ENCODE measurements at places on chromosomes 1 and 21.

DNA sequence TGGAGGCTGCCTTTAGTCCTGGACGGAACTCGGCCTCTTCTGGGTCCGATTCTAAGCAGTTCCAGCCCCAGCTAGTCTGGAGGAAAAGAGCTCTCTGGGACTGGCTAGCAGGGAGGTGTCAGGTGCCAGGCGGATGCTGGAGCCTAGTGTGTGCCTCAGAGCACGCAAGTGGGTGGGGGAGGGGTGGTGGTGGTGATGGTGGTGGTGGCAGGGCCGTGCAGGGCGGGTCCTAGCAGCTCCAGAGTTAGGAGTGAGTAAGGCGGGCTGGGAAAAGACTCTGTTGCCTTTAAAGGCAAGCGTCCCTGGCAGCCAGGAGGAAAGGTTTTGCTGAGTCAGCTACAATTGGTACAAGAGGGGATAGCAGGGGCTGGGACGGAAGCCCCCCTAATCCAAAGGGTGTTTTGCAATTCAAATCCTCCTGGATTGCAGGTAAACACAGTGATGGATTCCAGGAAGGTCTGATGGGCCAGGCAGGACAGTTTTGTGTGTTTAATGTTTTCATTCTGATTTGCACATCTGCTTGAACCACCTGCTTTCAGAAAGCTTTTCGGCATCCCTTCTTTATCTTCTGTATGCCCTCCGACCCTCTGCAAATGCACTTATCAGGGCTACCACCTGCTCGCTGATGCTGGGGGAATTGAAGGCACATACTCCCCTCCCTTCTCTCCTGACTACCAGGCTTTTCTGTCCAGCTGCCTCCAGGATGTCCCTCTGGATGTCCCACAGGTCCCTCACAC lies 4.1 kb upstream of the SLC2A1 start:
- DNase-seq = no peak

DNA sequence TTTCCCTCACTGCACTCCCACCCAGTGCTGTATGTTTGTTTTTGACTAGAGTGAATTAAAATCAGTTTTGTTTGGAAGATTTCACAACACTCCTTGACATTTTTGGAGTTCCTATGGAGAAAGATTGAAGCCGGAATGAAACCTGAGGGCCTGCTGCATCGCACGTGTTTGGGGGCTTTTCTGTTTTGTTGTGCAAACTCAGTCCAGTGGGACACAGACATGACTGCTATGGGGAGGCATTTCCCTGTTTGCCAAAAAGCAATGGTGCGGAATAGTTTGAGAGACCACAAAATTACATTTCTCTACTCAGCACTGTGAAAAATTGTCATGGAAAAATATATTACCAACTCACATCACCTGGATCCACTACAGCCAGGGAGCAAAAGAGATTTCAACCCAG lies 43.8 kb upstream of the KCNE2 start:
- DNase-seq = no peak

- DNase-seq = no peak
Measured at GRCh38 chr1:106793651-106794050, 262.8 kb upstream of the PRMT6 start.

- DNase-seq = no peak
Measured at GRCh38 chr1:48109390-48110013, 112.3 kb upstream of the TRABD2B start.

DNA sequence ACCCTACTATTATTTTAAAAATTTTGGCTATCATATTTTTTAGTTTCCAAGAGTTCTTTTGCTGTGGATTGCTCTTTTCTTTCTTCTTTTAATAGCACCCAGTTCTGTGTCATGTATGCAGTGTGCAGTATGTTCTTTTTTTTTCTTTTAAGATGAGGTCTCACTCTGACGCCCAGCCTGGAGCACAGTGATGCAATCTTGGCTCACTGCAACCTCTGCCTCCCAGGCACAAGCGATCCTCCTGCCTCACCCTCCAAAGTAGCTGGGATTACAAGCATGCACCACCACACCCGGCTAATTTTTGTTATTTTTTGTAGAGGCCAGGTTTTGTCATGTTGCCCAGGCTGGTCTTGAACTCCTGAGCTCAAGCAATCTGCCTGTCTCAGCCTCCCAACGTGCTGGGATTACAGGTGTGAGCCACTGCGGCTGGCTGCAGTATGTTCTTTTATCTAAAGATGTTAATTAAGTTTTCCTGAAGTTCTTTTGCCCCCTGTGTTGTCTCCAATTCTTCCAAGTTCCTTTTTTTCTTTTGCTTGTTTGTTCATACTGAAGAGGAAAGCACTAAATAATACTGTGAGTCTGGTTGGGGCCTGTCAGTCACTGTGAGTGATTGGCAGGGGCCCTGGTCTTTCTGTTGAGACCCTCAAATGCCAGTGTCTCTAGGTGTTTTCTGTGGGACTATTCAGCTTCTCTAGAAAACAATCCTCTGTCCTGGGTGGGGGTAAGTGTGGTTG lies 17.5 kb upstream of the TTC22 start:
- no peak for DNase-seq

GRCh38 chr1:223725578-223725977 lies 13.2 kb downstream of the CAPN2 start:
- no peak for DNase-seq

- DNase-seq = no peak
Measured at GRCh38 chr1:66140072-66140471, 347.4 kb downstream of the PDE4B start.

DNA sequence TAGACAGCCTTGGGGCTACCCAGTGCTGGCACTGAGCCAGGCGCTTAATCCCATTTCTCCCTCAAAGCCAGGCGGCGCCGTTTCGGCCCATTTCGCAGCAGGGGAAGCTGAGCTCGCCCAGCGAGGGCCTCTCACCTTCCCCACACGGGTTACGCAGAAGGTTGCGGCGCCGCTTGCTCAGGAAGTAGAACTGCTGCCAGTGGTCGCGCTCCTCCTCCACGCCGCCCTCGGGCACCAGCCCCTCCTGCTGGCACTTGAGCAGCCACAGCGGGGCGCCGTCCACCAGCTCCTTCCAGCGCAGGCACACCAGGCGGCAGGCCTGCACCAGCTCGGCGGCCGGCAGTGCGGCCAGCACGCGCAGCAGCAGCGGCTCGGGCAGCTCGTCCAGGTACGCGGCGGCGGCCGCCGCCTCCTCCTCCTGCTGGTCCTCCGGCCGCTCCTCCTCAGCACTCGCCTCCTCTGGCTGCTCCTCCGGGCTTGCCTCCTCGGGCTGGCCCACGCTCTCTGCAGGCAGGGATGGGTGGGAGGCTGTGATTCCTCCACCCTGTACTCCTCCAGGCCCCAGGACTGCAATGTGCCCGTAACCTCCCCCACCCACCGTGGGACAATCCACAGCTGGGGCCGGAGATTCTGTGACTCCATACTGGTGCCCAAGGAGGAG lies 3.8 kb downstream of the FBXO2 start:
- peak; percentile 41 for DNase-seq

GRCh38 chr1:22537441-22538139 lies 25.7 kb upstream of the EPHA8 start:
- DNase-seq = no peak

DNA sequence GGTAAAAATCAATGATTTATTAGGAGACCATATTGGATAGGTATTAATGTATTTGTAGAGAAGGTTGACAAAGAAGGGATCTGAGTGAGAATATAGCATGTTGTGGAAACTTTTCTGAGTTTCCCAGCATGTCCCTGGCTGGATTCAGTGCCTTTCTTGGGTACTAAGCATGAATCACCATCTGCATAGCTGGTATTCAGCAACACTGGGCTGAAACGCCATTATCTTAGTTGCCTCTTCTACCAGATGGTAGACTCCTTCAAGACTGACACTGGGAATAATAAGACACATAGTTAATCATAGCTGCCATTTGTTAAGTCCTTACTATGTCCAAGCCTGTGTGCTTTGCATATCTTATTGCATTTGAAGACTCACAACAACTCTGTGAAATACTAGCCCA lies 45.5 kb downstream of the ATP5PF start:
- DNase-seq = no peak

DNA sequence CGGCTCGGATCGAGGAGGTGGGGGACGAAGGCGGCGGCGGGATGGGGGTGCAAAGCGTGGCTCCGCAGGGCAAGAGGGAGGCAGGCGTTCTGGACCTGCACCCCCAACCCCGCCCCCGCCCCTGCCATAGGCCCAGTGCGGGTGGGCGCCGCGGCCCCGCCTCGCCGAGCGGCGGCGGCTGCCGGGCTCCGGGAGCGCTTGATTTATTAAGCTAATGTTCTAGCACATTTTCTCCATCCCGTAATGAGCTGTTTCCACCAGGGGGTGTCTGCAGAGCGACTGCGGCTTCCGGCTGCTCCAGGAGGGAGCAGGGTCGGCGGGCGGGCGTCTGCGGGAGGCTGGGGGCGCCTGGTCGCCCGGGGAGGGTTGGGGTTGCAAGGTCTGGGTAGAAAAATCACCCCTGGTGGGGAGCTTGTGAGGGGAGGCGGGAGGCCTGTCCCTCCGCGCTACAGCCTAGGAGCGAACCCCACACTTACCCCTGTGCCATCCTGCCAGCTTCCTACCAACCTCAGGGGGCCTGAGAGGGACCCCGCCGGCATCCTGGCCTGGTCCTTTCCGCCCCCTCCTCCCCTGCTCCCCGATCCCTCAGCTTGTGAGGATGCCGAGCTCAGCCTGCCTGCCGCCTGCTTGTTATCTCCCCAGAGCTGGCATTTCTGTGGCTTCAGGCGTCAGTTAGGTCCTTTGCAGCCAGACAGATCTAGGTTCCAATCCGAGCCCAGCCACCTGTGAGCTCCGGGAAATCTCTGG lies 48.5 kb upstream of the ACOT11 start:
- no peak for DNase-seq

DNA sequence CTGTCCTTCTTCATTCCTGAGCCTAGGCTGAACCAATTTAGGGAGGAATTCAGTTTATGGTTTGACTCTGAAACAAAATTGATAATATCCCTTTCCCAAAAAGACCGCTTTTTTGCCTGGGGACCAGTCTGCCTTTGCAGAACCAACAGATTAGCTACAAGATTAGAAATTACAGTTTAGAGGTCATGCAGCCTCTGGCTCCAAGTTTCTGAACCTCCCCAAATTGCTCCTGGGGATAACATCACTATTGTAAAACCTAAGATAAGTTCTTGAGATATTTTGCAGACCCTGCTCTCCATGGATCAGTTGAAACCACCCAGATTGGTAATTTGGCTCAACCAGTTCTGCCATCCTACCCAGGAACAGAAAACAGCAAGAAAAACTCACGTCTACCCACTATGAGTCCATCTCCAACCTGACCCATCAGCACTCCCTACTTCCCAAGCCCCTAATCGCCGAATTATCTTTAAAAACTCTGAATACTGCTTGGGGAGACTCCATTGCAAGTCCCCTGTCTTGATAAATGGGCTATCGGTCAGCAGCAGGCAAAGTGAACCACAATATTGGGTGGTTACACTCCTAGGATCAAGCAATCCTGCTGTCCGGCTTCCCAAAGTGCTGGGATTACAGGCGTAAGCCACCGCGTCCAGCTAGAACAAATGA lies 605 bp upstream of the RABGGTB start:
- no peak for DNase-seq

DNA sequence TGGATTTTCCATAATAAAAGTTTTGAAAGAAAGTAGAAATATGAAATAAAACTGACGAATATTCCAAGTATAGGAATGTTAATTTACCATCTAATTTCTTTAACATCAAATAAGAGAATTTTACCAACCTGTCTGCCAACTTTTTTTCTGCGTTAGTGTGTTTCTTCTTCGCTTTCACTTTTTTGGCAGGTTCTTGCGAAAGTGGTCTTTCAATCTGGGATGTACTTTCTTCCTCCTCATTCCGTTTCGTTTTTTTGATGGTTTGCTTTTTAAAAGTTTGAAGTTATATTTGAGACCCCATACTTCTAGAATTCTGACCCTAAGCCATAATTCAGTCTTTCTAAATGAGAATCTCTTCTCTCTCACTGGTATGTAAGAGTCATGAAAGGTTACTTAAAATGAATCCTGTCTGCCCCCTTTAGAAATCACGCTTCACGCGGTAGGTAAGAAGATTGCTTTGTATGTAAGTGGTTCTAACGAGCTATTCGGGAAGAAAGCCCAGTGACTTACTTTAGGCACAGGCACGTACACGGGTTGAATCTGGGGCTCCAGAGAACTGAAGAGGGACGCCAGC lies 580 bp downstream of the RBM34 start:
- DNase-seq = no peak

GRCh38 chr1:76105372-76105771 lies 30.8 kb downstream of the ST6GALNAC3 start:
- no peak for DNase-seq

DNA sequence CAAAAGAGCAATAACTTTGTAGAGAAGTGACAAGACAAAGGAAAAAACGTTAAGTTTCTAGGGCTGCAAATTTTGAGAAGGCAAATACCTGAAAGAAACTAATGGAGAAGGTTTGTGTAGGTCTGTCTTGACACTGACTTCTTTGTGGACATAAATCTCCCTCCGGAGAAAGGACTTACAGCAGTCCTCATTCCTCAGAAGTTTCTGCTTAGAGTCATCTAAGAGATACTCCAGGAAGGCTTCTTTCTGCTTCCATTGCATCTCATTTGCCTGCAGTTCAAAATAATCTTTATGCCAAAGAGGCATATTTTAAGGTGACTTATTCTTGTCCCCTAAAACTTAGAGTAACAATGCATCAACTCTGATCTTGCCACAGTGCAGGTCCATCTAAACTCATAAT lies 4.4 kb upstream of the C4BPB start:
- no peak for DNase-seq

DNA sequence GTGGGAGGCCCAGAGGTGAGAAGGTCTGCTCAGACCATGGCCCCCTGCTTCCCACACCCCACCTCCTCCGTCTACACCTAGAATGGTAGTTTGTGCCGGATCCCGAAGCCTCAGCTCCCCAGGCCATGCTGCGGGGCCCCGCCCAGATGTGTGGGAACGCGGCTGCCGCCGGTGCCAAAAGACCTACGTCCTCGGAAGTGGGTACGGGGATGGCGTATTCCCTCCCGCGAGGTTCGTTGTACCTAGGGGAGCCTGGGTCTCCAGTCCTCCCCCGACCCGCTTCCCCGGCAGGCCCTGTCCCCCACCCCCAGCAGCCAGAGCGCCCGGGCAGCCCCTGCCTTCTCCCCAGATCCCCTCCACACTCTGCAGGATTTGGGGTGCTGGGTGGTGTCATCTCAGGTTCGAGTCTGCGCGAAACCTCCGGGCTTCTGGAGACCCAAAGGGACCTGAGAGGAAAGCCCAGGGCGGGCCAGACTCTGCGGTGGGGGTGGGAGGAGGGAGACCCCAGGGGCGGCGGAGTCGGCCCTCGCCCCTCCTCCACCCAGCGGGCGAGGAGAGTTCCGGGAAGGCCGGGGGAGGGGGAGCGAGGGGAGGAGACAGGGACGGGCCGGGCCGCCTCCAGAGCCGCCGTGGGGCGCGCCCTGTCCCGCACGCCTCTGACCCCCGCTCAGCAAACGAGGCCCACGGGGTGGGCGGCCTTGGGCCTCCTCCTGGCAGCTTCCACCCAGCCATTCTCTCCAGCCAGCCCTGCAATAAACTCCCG lies 6.2 kb upstream of the PRDM16 start:
- DNase-seq = no peak

DNA sequence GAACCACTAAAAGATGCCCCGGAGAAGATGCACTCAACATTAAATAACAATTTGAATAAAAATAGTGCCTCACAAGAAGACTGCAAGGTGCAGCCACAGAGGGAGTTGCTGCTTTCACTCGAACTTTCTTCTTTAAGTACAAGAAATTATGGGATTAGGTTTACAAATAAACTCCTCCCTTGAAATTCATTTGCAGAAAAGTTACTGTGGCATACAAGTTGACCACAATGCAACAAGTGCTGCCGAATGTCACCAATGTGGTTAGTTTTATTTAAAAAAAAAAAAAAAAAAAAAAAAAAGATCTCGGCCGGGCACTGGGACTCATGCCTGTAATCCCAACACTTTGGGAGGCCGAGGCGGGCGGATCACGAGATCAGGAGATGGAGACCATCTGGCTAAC lies 76.8 kb upstream of the RAB4A start:
- no peak for DNase-seq

Measured in activated CD8-positive, alpha-beta memory T cell treated with anti-CD3 and anti-CD28 coated beads for 1 hour (primary cell).